Calu3 (cell line): ENCODE measurements at places on chromosomes 6 and 20.

GRCh38 chr6:13760307-13761304, 49.0 kb upstream of the RANBP9 start:
- H3K4me3 ChIP-seq: no peak overlapping the region
- H3K27ac ChIP-seq: no peak overlapping the region
- H3K4me1 ChIP-seq: peaks cover 19% of the 10 kb centered on the region

- H3K4me1 ChIP-seq: peaks cover 10% of the 10 kb centered on the region
- peak overlapping the region; percentile 69 for H3K4me3 ChIP-seq
- DNase-seq: no peak
- H3K27ac ChIP-seq: peak overlapping the region; percentile 54
- H3K36me3 ChIP-seq: peaks cover 16% of the 10 kb centered on the region
Measured at GRCh38 chr6:7260291-7261031, 52.5 kb downstream of the SSR1 start.

DNA sequence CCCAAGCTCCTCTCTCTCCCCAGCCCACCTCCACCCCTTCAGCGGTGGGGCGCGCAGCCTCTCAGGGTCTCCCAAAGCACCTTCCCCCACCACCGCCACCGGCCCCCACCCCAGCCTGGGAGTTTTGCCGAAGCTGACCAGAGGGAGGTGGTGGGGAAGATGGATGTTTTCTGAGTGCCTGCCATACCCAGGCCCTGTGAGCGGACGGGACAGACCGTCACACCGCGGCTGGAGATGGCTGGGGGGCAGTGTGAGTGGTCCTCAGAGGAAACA, 5.7 kb downstream of the C20orf204 start:
- H3K4me3 ChIP-seq: peak overlapping the region; percentile 22
- H3K36me3 ChIP-seq: peaks cover 42% of the 10 kb centered on the region
- DNase-seq: no peak
- H3K27ac ChIP-seq: no peak overlapping the region
- H3K4me1 ChIP-seq: peaks cover 21% of the 10 kb centered on the region
- H3K27me3 ChIP-seq: peaks cover 70% of the 10 kb centered on the region

- H3K4me3 ChIP-seq: no peak overlapping the region
- no peaks in the 10 kb centered on the region for H3K27me3 ChIP-seq
- DNase-seq: no peak
- H3K36me3 ChIP-seq: no peaks in the 10 kb centered on the region
Measured at GRCh38 chr6:131645846-131646245, 8.7 kb downstream of the ENPP3 start.

- no peak for DNase-seq
- H3K4me3 ChIP-seq: peak overlapping the region; percentile 89
- H3K27ac ChIP-seq: peak overlapping the region; percentile 4
- peaks cover 47% of the 10 kb centered on the region for H3K36me3 ChIP-seq
- peaks cover 61% of the 10 kb centered on the region for H3K4me1 ChIP-seq
Measured at GRCh38 chr20:32481311-32482142, 103.6 kb downstream of the NOL4L start.

GRCh38 chr20:42435230-42435629, 754.5 kb downstream of the PTPRT start:
- no peak overlapping the region for H3K4me3 ChIP-seq
- no peaks in the 10 kb centered on the region for H3K36me3 ChIP-seq
- no peaks in the 10 kb centered on the region for H3K4me1 ChIP-seq
- no peak overlapping the region for H3K27ac ChIP-seq
- H3K27me3 ChIP-seq: peaks cover 51% of the 10 kb centered on the region

GRCh38 chr6:31718265-31718664, 3.1 kb downstream of the LY6G6D start:
- peak; percentile 88 for DNase-seq
- peaks cover 7% of the 10 kb centered on the region for H3K36me3 ChIP-seq
- H3K27me3 ChIP-seq: peaks cover 29% of the 10 kb centered on the region
- peaks cover 34% of the 10 kb centered on the region for H3K4me1 ChIP-seq

GRCh38 chr20:59308493-59309201, 8.2 kb downstream of the EDN3 start:
- peaks cover 99% of the 10 kb centered on the region for H3K27me3 ChIP-seq
- H3K4me3 ChIP-seq: no peak overlapping the region
- DNase-seq: no peak
- no peak overlapping the region for H3K27ac ChIP-seq
- no peaks in the 10 kb centered on the region for H3K36me3 ChIP-seq
